ENCODE measurements at places on chromosomes 2 and 18.

DNA sequence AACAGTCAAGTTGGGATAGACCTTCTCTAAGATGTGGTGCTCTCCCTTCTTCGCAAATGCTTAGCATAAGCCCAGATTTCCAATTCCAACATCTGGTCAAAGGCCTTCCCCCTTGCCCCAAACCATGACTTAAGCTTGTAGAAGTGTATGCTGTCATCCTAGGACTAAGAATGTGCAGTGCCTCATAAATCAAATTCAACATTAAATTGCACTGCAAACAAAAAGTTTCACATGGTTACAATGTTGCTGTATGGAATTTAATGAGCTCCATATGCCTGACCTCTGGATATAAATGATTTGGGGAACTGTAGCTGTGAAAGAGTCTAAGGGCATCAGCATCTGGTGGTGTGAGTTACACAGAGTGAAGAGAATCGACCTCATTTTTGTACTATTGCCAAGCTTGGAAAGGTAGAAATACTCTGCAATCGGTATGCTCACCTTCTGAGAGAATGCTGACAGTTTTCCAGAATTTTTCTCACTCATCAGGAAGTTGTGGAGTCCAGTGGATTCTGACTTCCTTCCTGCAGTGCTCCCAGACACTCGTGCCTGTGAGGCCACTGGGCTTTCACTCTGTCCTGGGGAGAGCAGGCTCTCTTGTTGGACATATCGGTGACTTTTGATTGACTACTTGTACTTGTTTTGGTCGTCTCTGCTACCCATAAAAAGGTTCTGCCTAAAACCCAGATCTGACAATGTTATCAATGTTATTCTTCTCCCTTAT lies 40.6 kb downstream of the FASTKD2 start:
- DNase-seq = no peak

- DNase-seq = no peak
Measured at GRCh38 chr2:218002143-218002844, 501 bp downstream of the TNS1 start.

DNA sequence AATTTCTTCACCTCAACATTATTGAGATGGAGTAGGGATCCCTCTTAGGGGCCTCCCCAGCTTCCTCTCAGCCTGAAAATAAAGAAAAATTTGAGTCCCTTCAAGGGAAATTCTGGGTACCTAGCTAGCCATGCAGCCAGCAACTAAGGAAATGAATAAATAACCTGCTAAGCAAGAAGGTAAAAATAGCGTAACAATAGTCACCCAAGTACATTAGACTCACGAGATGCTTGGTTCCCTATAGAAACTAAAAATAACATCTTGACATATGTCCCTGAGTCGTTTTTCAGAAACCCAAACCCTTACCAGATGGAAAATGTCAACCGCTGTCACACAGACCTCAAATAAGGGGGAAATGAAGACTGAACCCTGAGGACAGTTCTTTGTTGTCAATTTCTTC lies 51.9 kb downstream of the CACNB4 start:
- no peak for DNase-seq

DNA sequence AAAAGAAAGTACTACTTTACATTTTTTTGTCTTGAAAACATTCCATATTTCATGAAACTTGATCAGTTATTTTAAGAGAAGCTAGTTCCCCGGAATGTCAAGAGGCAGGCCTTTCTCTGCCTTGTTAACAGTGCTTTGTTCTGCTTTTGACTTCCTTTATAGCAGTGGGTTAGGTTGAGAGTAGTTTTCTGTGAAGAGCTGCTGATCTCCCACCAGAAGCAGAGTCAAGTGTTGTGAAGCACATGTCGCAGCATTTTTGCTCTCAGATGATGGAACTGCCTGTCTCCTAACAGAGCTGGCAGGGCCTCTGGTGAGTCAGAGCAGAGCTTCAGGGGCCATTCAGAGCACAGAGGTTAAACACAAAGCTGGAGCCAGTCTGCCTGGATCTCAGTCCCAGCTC lies 871.8 kb downstream of the SLC4A3 start:
- DNase-seq = no peak

- DNase-seq = no peak
Measured at GRCh38 chr2:58834404-58834803, 593.3 kb upstream of the FANCL start.

DNA sequence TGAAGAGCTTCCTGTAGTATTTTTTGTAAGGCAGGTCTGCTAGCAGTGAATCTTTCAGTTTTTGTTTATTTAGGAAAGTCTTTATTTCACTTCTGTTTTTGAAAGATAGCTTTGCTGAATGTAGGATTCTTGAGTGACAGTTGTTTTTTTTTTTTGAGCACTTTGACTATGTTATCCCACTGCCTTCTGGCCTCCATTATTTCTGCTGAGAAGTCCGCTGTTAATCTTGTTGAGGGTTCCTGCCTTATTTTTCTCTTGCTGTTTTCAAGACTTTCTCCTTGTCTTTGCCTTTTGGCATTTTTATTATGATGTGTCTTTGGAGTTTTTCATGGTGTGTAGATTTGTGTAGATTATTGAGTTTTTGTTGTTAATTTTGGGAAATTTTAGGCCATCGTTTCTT lies 21.9 kb downstream of the RBFA start:
- DNase-seq = no peak

- DNase-seq = no peak
Measured at GRCh38 chr2:152864601-152865149, 146.3 kb downstream of the ARL6IP6 start.

GRCh38 chr2:181790716-181791649 lies 100.5 kb upstream of the ITPRID2 start:
- DNase-seq = peak; percentile 4

DNA sequence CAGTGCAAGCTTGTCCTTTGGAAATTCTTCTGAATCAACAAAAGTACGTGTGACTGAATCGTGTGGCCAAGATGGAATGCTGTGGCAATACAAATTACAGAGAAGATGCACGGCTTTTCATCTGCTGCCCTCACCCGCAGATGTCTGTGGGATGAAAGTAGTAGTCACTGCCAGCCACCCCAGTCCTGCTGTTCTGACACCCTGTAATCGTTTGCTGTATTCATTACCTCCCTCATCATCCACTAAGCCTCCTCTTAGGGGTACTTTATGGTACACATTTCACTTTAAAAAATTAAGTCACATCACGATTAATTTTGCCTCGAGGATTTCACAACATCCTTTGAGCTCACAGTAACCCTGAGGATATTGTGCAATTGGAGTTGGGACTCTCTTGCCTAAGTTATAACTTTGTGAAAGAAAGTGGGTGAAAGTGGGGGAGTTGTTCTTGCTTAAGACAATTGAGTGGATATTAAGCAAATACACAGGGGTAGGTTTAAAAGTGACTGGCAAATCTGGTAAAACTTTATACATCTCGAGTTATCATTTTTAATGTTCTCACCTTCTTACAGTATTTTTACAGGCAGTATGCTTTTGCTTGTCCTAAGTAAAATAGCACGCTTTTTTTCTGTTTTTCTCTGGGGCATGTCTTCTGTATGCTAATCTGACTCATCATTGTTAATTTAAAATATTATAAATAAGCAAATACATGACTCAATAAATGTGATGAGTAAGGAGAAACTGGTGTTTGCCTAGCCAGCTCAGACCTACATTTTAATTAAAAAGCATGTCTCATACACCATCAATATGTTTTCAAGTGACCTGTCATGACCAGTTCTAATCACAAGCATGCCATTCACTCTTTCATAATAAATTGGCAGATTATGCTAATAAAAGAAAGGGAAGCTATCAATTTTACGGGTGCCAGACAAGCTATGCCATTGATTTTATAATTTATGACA lies 680.9 kb downstream of the IRS1 start:
- no peak for DNase-seq

DNA sequence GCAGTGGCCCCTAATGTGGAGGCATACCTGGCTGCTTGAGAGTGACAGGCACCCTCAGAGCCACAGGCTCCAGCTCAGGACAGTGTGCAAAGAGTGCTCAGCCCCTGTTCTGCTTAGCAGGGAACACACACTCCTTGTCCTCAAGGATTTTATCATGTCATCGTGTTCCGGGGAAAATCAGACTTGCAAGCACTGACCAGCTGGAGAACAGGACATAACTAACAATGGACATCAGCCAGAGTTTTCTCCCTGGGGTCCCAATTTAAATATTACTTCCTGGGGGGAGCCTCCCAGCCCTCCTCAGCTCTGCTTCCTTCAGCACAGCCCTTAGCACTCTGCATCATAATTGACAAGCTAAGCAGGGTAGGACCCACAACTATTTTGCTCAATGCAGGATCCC lies 175.4 kb upstream of the ACAA2 start:
- no peak for DNase-seq

GRCh38 chr2:53994818-53995808 lies 24.3 kb upstream of the PSME4 start:
- peak; percentile 89 for DNase-seq

DNA sequence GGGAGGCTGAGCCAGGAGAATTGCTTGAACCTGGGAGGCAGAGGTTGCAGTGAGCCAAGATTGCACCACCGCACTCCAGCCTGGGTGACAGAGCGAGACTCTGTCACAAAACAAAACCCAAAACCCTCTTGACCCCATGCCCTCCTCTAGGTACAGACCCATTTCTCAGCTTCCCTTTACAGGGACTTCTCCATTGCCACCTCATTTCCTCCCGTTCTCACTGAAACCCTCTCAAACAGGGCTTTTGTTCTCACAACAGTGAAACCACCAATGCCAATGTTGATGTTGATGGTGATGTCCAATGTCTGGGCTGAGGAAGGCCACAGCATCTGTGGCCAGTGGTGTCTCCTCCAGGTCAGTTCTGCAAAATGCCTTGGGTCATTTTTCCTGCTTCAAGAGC lies 69.0 kb upstream of the ZCCHC2 start:
- DNase-seq = no peak

DNA sequence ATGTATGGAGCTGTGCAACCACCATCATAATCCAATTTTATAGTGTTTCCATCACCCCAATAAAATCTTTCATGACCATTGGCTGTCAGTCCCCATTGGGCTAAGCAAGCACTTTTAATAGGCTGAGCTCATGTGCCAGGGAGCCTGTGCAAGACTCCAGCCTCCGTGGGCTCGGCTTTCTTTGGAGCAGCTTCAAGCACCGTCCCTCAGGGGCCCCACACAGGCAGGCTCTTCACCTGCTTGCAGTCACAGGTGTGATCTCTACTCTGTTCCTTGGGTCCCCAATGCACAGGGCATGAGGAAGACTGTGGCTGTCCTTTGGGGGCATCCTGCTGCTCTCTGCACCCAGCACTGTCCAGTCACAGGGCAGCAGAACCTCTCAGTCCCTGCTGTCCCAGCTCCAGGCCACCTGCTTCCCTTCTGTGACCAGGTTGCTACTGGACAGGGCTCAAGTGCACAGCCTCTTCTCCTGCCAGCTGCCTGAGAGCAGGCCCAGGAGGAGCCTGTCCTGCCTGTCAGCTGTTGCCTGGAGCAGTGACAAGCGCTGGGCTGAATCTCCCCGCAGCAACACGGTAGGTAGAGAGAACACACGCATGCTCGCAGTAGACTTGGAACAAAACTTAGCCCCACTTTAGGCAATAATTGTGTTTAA lies 40.7 kb upstream of the TMEM131 start:
- DNase-seq = no peak

DNA sequence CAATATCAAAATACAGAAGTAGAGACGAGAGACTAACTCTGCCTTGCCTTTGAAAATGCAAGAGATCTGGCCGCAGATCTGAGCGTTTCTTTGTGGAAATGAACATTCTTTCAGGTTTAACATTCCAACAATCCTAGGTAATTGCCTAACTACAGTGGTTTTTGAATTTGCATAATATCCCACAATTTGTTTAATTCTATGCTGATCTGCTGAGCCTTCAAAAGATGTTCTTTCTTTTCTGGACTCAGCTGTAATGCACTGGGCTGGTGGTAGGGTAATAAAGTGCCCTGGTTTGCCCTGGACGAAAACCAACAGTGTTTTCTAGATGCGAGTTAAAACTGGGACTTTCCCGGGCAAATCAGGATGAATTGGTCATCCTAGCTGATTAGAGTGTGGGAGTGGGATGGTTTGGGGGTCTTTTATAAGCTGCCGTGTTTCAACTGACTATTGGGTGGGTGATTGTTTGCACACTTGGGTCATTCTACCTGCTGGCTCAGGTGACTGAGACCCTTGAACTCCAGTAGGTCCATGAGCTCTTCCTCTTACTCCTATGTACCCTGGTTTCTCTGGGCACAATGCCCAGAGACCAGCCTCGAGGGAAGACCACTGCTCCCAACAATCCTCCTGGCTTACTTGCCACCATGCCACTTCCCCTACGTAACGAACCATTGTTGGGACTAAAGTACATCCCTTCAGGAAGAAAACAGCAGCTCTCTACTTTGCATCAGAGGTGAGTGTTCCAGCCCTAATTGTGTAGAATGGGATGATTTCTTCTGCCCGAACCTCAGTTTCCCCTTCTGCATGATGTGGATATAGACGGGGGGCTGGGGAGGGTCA lies 3.4 kb upstream of the PAX8 start:
- no peak for DNase-seq

DNA sequence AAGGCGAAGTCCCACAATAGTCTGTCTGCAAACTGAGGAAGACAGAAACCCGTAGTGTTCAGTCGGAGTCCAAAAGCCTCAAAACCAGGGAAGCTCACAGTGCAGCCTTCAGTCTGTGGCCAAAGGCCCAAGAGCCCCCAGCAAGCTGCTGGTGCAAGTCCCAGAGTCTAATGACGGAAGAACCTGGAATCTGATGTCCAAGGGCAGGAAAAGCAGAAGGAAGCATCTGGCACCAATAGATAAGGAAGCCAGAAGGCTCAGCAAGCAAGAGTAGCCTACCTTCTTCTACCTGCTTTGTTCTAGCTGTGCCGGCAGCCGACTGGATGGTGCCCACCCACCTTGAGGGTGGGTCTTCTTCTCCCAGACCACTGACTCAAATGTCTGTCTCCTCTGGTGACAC lies 21.8 kb downstream of the CFAP210 start:
- DNase-seq = no peak

Data from naive thymus-derived CD8-positive, alpha-beta T cell (primary cell).